Eye (tissue), 1 donor: ENCODE measurements at places on chromosomes 5 and 9.

DNA sequence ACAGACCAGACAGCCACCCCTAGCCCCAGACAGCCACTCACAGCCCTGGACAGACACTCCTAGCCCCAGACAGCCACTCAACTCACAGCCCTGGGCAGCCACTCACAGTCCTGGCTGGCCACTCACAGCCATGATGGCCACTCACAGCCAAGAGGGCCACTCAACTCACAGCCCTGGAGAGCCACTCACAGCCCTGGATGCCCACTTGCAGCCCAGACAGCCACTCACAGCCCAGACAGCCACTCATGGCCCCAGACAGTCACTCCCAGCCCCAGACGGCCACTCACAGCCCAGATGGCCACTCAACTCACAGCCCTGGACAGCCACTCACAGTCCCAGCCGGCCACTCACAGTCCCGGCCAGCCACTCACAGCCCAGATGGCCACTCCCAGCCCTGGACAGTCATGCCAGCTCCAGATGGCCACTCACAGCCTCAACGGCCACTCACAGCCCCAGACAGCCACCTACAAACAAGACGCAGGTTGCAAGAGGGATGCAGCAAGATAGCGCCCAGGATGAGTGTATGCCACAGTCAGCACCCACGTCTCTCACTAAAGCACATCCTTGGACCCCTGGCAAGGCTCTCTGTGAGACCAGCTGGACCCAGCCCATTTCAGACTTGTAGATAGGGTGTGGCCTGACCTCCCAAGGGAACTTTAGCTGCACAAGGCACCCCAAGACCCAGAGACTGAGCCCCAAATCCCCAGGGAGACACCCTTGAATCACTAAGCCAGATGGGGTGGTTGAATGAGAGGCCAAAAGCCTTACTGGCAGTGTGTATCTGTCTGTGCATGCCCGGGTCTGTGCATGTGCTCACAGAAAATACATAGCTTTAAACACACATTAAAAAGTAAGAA is 22.4 kb downstream of the ZDHHC11B start:
- DNase-seq = peak; percentile 58

- peak; percentile 16 for DNase-seq
These were observed 485.8 kb downstream of the BRINP1 start for GRCh38 chr9:118883411-118883810.

DNA sequence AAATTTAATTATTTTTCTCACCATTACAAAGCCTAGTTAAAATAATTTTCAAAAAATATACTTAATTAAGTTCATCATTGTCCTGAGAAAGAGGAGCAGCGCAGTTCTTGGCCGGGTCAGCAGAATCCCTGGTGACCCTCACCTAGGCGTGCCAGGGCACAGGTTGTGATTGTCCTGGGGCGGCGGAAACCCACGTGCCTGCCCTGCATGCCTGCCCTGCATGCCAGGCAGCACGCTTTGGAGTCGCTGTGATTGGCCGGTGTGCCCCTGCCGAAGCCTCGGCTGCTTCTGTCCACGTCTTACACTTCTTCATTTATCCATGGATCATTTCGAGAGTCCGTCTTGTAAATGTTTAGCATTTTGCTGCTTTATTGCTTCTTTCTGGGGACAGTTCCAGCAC is 25.6 kb downstream of the SLC12A2 start:
- no peak for DNase-seq

DNA sequence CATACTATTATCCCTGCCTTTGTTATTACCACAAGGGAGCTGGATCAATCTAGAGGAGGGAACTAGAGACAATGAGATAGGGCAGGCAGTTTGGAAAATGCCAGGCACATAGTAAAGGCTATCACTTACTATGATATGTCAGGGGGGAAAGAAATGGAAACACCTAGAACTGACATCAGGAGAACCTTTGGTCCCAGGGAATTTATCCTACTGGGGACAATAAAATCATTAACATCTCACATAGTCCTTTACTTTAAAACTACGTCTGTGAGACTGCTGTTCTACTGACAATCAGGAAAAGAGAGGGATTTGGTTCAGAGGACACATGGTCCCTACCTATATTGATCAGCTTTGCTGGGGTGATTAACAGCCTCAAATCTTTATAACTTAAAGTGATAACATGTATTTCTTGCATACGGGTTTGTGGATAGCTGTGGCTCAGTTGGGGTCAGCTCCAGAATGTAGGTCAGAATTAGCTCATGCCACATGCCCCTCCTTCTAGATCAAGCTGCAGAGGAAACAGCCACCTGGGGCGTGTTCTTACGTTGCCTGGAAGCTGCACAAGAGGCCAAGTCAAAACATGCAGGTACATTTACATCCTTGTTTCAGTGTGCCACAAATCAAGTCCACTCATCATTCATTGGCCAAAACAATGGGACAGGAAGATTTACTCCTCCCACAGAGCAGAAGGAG is 43.9 kb upstream of the ALDOB start:
- peak; percentile 45 for DNase-seq

DNA sequence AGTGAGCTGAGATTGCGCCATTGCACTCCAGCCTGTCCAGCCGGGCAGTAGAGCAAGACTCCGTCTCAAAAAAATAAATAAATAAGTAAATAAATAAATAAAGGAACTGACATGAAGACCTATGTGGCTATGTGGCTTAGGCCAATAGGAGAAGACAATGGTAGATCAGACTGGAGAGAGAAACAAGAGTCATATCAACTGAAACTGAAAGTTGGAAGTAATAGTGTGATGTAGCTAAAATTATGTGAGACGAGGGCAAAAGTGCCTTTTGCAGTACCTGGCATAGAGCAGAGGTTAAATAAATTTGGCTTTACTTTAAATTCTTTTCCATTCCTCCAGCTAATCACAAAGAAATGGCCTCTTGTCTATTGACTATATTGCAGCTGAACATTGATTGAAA is 7.3 kb downstream of the FBP2 start:
- no peak for DNase-seq

- no peak for DNase-seq
These were observed 249.6 kb downstream of the PDZD2 start for GRCh38 chr5:31888564-31888963.

DNA sequence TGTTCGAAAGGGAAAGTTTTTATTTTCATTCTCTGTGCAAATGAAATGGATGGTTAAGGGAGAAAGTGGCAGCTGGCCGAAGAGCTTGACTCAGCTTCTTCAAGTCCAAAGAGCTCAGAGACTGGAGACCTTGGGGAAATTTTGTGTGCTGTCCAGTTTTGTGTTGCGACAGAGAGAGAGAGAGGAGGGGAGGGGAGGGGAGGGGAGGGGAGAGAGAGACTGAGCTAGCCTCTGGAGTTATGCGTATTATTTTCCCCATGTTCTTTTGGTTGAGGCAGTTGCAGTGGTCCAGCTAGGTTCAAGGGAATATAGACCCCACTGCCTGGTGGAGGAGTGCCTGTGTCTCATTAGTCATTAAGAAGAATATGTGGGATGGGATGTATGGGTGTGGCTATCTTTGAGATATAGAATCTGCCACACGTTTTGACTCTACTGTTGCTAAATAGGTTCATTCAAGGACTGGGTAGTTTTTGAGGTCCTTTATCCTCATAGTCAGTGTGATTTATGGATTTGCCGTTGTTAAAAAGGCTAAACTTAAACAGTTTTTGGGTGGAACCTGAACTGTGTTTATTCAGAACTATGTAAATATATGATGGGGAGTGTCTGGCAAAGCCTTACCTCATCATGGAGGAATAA is 69.7 kb downstream of the ARHGAP26 start:
- no peak for DNase-seq

GRCh38 chr9:88344013-88344412 is 44.2 kb upstream of the SPIN1 start:
- DNase-seq = no peak

GRCh38 chr9:71025201-71025600 is 96.2 kb downstream of the TRPM3 start:
- no peak for DNase-seq

GRCh38 chr5:151675611-151676313 is 11.0 kb downstream of the SPARC start:
- DNase-seq = no peak

DNA sequence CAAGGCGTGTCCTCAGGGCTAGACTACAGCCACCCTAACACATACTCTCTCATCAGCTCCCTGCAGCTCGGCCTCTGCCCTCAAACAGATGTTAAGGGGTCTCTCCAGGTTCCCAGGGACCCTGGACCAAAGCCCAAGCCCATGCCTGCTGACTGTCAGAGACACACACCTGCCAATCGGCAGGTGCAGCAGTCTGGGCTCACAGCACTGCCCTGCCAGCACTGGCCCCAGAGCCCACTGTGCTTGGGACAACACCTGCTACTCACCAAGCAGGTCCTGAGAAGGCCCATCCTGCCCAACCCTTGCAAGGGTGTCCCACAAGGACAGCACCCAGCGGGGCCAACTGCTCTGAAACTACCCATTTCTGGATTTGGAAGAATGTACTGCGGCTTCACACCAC is 20.2 kb upstream of the ZDHHC11 start:
- no peak for DNase-seq

DNA sequence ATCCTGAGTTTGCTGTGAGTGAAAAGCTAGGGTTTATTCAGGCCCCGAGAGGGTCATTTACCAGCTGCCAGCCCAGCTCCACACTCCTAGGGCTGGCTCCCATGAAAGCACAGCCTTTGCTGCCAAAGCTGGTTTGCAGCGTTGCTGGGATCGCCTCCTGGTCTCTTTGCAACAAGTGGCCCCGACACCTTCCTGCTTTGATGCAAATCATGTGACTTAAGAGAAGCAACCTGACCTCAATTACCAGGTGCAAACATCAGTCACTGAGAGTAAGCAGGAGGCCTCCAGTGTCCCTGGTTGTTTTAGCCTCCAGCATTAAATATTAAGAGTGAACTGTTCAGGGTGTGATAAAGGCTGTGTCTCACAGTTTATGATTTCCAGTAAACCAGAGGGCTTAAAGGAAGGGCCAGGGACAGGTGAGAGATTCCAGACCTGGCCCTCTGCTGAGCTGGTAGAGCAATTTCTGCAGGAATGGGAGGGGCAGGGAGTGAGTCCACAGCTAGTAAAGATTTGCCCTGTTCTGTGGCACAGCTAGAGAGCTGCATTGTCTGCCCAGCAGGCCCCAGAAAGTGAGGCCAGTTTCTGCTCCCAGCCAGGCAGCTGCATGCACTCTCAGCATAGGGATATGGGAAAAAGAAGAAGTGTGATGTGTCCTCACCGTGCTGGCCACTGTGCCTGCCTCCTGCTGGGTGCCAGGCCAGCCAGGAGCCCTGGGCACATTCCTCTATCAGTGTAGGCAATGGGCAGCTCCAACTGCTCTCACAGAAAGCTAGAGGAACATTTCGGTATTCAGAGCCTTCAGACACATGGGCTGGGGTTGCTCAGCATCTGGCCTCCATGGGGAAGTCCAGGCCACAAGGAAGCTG is 58.0 kb downstream of the SLC22A5 start:
- DNase-seq = no peak

- DNase-seq = no peak
These were observed 850 bp downstream of the RRAGA start for GRCh38 chr9:19049917-19050636.

DNA sequence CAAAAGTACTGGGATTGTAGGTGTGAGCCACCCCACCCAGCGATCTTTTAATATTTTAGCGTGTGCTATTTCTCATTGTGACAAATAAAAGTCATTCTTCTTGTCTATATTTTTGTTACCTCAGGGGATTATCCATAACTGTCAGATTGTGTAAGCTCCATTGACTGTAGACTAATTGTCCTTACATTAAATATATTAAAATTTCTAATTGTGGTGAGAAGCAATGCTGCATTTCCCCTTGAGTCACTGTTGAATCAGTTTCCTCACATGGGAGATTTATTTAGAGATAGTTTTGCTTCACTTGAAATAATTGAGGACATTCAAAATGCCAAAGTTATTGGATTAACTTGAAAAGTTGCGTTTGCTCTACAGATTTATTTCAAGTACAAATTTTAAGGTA is 782.4 kb upstream of the WWC1 start:
- no peak for DNase-seq

- no peak for DNase-seq
These were observed 70.4 kb upstream of the PSD2 start for GRCh38 chr5:139725073-139725830.

DNA sequence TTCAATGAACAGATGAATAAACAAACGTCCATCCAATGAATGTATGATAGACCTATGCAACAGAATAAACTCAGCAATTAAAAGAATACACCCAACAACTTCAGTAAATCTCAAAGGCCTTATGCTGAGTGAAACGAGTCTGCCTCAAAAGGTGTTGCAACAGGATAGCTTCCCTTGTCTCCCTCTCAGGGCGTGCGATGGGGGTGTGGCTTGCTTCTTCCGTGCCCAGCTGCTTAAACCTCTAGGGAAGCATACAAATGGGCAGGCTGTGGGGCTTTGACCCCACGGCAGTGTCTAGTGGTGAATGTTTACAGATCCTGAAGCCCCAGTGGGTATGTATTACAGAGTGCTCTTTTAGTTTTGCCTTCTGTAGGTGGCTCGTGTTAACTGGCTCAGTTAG is 87.0 kb upstream of the CCL21 start:
- no peak for DNase-seq

DNA sequence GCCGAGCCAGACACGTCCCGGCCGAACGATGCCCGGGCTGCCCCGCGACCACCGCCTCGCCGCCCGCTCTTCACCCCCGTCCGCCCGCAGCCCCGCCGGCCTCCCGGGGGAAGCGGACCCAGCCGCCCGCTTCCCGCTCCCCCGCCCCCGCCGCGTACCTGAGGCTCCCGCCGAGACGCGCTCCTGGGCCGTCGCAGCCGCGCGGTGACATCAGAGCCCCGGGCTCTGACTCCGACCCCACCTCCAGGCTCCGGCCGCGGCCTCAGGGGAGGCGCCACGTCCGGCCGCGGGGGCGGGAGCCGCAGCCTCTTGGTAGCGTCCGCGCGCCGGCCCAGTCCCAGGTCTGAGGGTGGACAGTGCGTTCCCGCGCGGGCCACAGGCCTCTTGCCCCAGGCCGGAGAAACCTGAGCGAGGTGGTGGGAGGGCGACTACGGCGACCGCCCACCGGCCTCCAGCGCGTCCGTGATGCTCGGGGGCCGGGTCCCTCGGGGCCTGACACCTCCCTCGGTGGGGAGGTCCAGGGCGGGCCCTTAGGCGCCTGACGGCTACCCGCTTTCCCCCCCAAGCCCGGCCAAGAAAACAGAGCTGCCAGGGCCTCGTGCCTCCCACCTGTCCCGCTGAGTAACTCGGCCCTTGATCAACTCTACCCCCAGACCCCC is at the start of gene SHROOM1:
Gene SHROOM1, minus strand, starts transcription at position 212 of the 659 bp plus-strand sequence. CDS start 4,507 bp downstream, outside the sequence.
- peak; percentile 69 for DNase-seq

GRCh38 chr5:133938039-133938821 is 30.2 kb downstream of the C5orf15 start:
- DNase-seq = no peak

- peak; percentile 97 for DNase-seq
These were observed 10.8 kb downstream of the REEP2 start for GRCh38 chr5:138449501-138450239.

GRCh38 chr5:180474569-180474968 is 19.6 kb upstream of the CNOT6 start:
- DNase-seq = no peak

- DNase-seq = no peak
These were observed 157.6 kb downstream of the DIRAS2 start for GRCh38 chr9:90485028-90485427.

DNA sequence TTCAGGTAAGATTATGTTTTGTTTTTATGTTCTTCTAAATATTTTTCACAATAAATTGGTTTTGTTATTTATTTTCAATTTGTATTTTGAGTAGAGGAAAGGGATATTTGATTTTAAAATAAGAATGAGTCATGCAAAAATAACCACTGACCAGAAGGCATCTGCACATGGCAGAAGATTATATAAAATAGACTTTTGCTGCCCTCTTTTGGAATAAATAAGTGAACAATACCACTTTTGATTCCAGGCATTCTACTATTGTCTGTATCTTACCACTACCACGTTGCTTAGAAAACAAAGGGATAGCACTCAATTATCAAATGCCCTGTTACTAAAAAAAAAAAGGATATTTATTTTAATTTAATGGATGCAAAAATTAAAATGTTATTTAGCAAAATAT is 227.3 kb upstream of the ITGA1 start:
- DNase-seq = peak; percentile 70
